T-helper 1 cell (primary cell): ENCODE measurements at places on chromosomes 3 and 15.

GRCh38 chr3:64691051-64691450 lies 3.3 kb upstream of the ADAMTS9 start:
- no peak for DNase-seq

- DNase-seq = no peak
Measured at GRCh38 chr3:66382142-66382541, 118.7 kb downstream of the LRIG1 start.

DNA sequence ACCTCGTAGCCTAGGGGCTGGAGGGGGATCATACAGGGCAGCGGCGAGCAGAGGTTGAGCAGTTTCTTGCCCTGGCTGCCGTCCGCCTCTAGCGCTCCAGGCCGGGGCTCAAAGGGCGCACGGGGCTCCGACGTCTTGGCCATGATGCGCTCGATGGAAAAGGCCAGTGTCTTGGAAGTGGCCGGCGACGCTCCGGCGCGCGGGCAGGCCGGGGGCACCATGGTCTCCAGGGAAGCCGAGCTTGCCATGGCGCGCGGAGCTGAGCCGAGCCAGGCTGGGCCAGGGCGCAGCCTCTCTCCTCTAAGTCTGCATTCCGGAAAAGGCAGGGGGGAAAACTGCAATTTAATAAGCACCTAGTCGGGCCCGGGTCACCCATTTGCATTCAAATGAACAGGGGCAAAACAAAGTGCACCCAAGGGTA lies 719 bp downstream of the FEZF2 start:
- DNase-seq = no peak

DNA sequence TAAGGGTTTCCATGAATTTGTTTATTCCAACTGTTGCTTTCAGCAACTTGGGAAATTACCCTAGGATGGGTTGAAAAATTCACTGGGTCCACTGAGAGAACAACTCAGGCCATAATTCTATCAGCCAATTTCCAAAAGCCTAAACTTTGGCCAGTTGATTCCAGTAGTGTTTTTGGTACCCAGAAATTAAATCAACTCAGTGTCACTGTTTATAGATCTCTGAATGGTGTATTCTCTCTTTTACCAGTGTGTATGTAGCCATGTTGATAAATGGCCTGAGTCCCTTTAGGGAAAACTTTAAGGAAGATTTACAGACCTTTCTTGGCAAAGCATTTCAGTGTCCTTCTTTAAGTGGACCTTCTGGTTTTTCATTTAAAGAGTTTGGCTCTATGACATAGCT lies 636.4 kb downstream of the OTOL1 start:
- DNase-seq = no peak

- no peak for DNase-seq
Measured at GRCh38 chr15:66704019-66704802, 2.2 kb downstream of the SMAD6 start.

GRCh38 chr3:31392568-31392967 lies 140.2 kb upstream of the STT3B start:
- DNase-seq = no peak

GRCh38 chr3:74033381-74033780 lies 408.6 kb upstream of the PDZRN3 start:
- no peak for DNase-seq

- DNase-seq = no peak
Measured at GRCh38 chr15:58916962-58917361, 16.5 kb downstream of the SLTM start.

GRCh38 chr3:106256249-106256957 lies 387.6 kb upstream of the CBLB start:
- no peak for DNase-seq

- DNase-seq = no peak
Measured at GRCh38 chr15:48176112-48176511, 2.0 kb downstream of the MYEF2 start.

DNA sequence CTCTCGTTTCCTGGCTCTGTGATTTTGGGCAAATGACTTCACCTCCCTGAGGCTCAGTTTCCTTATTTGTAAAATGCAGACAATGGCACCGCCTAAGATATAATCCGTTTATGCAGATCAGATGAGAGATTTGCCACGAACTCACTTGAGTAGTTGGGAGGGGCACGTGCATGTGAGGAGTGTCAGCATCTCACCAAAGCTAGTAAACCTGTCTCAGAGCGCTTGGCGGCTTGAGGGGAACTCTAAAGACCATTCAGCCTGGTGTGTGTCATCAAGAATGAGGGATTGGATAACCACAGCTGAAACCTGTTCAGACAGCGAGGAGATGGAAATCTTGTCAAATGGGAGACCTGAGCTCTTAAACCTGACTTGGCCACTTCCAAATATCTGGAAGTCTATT lies 48.7 kb downstream of the BDH1 start:
- no peak for DNase-seq

DNA sequence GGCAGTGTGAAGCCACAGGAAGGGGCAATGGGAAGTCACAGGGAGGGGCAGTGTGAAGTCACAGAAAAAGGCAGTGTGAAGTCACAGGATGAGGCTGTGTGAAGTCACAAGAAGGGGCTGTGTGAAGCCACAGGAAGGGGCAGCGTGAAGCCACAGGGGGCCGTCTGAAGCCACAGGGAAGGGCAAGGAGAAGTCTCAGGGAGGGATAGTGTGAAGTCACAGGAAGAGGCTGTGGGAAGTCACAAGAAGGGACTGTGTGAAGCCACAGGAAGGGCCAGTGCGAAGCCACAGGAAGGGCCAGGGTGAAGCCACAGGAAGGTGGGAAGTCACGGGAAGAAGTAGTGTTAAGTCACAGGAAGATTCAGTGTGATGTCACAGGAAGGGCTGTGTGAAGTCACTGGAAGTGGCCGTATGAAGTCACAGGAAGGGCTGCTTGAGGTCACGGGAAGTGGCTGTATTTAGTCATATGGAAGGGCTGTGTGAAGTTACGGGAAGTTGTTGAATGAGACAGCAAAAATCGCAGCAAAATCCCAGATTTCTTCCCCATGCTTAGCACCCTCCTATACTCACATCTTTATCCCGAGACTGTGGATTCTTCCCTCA lies 38.6 kb downstream of the GASK1A start:
- no peak for DNase-seq

DNA sequence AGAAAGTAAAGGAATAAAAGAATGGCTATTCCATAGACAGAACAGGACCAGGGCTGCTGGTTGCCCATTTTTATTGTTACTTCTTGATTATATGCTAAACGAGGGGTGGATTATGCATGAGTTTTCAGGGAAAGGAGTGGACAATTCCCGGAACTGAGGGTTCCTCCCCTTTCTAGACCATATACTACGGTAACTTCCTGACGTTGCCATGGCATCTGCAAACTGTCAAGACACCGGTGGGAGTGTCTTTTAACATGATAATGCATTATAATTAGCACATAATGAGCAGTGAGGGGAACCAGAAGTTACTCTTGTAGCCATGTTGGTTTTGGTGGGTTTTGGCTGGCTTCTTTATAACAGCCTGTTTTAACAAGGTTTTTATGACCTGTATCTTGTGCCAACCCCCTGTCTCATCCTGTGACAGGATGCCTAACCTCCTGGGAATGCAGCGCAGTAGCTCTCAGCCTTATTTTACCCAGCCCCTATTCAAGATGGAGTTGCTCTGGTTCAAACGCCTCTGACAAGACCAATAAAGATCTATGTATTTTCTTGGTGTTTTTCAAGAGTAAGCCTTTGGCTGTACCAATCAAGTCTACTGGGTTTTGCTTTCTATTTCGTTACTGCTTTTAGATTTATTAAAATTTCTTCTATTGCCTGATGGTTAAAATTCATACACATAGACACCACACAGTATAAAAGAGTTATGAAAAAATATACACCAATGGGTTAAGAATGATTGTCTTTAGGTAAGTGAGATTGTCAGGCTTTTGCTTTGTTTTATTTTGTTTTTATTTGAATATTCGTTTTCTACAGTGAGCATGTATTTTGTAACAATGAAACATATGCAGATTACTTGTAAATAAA lies 37.4 kb upstream of the CTDSPL start:
- no peak for DNase-seq

DNA sequence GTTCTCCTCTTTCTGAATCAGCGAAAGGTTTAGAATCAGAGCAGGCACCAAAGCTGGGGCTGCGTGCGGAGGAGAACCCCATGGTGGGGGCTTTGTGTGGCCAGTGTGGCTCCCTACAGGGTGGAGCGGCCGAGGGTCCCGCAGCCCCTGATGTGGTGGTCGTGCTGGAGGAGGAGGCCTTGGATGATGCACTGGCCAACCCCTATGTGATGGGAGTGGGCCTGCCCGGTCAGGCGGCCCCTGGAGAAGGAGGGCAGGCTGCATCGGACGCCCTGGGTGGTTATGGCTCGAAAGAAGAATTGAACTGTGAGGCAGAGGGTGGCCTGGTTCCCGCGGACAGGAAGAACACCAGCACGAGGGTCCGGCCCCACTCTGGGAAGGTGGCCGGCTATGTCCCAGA lies 1.4 kb downstream of the FGD5 start:
- DNase-seq = no peak

DNA sequence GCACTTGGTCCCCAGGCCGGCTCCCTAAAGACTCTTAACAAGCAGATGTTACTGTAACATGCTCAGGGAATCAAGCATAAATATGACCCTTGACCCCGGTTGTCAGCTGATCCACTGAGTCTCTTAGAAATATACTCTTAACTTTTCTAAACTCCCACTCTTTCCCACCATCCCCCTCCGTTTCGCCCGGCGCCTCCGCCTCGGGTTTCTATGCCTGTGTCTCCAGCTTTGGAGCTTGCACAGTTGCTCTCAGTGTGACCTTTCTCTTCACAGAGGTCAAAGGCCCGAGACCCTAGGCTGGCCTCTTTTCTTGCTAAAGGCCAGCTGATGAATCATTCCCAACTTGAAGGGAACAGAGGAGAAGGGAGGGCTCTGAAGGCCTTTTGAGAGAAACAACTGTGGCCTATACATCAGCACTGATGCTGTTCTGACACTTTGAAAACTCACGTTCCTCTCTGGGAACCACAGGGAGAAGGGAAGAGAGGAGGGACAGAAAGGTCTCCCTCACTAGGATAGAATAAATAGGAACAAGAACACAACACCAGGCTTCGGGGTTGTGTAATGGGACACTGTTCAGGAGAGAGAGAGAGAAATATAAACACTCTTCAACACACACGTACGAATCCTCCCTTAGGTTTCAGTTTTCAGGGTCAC lies 484.5 kb upstream of the NR2F2 start:
- no peak for DNase-seq

GRCh38 chr3:151218136-151218535 lies 15.1 kb upstream of the GPR171 start:
- no peak for DNase-seq

DNA sequence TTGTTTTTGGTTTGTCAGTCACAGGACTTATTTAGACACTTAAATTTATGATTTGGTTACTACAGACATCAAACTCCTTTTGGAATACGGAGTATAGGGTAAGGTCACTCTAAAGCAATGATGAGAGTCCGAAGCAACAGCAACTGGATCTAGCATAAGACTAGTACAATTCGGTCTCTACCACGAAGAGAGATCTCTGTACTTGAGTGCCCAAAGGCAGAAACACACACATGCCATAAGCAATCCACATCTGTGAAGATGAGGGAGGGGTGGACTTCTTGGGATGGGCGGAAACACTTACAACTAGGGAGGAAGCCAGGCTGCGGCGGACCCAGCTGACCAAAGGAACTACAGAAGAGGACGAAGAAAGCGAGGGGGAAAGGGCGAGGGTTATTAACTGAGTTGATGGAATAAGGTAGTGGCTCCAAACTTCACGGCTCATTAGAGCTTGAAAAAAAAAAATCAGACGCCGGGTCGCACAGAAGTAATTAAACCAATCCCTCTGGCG lies 595 bp downstream of the DPH6 start:
- DNase-seq = no peak

DNA sequence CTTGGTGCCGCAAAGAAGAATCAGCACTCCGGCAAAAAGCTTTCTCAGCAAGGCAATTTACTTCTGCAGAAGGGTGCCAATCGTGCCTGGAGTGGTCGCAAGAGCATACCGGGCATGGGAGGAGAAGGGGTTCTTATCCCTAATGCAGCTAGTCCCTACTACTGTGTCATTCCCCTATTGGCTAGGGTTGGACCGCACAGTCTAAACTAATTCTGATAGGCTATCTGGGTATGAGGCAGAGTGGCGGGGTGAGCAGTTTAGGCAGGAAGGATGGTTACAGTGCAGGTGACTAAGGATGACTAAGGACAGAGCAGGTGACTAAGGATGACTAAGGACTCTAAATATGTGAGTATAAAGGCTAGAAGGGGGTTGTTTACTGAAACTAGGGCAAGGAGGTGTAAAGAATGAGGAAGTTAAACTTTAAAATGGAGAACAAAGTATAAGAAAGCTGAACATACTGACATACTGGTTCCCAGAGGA lies 52.9 kb downstream of the PGBD4 start:
- DNase-seq = no peak
